ENCODE measurements at places on chromosomes 12 and 14.

GRCh38 chr12:124898200-124898922, 16.1 kb downstream of the UBC start:
- DNase-seq, result peak; percentile 36

DNA sequence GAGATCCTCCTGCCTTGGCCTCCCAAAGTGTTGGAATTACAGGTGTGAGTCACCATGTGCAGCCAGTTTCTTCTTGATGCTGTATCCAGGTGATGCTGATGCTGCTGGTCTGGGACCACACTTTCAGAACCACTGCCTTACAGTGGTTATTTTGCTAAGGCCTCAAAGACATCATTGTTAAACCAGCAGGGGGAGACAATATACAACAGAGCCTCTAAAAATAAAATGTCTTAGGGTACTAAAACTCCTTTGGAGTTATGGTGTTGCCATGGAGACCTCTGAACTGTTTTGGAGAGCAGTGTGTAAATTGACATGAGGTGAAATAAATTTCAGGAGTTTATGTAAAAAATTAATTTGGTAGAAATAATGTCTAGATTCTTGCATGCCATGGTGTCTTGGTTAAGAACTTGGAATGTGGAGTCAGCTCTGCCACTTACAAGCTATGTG, 1.1 kb upstream of the ARG2 start:
- no peak for DNase-seq

DNA sequence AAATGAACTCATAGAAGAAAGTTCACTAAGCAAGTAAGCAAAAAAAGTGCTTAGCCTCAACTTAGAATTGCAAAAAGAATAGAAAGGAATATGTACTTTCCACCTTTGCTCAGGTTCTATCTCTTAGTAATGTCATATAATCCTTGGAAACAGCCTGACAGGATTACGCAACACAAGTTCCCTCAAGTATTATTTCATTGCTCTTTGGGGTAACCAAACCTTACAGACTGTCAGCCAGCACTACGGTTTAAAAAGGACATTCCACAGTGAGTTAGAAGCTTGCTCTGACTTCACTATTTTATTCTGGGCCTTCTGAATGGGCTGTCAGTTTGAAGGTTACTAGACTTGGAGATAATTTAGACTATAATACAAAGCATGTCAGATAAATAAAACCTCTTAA, 264.0 kb downstream of the ATXN7L3B start:
- DNase-seq, result no peak

DNA sequence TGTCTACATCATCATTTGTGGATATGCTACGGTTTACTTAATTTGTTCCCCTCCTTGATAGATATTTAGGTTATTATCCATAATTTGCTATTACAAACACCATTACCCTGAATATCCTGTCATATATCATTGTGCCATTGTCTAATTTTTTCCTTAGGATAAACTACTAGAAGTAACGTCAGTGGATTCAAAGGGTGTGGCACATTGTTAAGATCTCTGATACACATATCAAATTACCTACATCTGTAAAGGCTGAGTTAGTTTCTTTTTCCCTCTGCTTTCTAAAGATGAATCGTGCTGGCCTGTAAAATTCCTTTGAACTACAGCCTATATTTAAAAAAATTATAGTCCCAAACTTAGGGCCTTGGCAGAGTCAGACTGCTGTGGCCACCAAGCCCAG, 53.9 kb upstream of the STRN3 start:
- no peak for DNase-seq

DNA sequence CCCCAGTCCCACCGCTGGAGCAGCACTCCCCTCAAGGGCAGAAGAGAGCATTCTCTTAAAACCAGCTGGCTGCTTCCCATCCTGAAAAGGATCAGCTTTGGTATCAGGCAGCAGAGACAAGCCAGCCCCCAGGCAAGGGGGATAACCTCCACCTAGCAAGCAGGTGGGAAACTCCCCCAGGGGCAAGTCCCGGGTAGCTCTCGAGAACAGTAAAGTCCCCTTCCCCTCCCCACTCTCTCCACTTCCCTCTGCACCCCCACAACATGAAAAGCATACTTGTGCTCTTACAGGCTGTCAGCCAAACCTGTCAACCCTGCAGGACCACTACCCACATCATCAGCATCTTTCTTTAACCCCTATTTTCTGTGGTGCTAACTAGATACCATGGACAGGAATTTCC, 254.0 kb downstream of the NTF3 start:
- DNase-seq, result no peak

Measured in stimulated activated CD4-positive, alpha-beta T cell treated with anti-CD3 and anti-CD28 coated beads, Interleukin-15, amount 100 ng/mL, for 1 hour (primary cell).